ENCODE measurements at places on chromosomes 6 and 20. TPM values are rescaled to one million over a fixed set of nuclear protein-coding genes. Genes with fewer than 3 reads are reported as not detected.

KPNA5 gene
- total RNA-seq = 11.2 TPM

AVP gene
- total RNA-seq = not detected

FAM162B gene
- total RNA-seq = 6.9 TPM

POU3F2 gene
- not detected for total RNA-seq

RPS10 gene
- 4,399 TPM for total RNA-seq

SAMHD1 gene
- 311 TPM for total RNA-seq

Data from breast epithelium (tissue), 4 donors.